ENCODE measurements at places on chromosomes 2 and 18. TPM values are rescaled to one million over a fixed set of nuclear protein-coding genes. Genes with fewer than 3 reads are reported as not detected.

TMEM37 gene
- 0.13 TPM for polyA plus RNA-seq

CFC1 gene
- not detected for polyA plus RNA-seq

CELF4 gene
- polyA plus RNA-seq, result 0.26 TPM

LOXHD1 gene
- polyA plus RNA-seq, result not detected

SLC9A2 gene
- not detected for polyA plus RNA-seq

RAMP1 gene
- polyA plus RNA-seq, result 21.2 TPM

BCS1L gene
- polyA plus RNA-seq, result 59.8 TPM

HRH4 gene
- not detected for polyA plus RNA-seq

ARL4C gene
- polyA plus RNA-seq, result 24.0 TPM

SRD5A2 gene
- polyA plus RNA-seq, result not detected

PPIG gene
- polyA plus RNA-seq, result 10.3 TPM

RAB31 gene
- 22.4 TPM for polyA plus RNA-seq

AKAIN1 gene
- polyA plus RNA-seq, result not detected

DNA sequence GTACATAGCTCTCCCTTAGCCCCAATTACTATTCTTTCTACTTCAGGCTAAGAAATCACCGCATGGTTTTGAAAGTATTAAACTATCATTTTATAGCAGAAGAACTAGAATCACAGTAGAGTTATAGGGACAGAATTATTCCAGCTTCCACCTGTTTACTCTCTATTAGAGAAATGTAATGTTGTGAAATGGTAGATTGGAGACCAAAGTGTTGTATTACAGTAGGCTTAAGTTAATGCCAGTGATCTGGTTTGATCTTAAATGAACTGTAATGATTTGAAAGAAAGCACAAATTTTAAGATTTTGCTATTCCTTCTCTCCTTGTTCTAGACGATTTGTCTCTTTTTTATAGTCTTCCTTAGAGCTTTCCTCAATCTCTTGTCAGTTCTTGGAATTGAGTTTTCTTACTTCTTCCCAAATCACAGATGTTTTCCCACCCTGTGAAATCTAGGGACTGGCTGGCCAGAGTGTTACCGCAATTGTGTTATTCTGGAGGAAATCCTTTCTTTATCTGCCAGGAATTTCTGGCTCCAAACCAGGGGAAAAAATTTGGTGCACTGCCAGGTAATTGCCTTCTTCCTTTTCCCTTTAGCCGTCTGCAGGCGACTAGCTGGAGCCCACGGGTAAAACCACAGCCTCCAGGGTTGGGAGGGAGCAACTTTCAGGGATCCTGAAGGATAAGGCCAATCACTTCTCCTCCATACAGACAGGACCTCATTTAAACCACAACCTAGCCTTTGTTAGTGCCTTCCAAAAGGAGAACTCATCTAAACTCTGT, 51.7 kb downstream of the NOP58 start:
- H3K4me3 ChIP-seq, result peak overlapping the region; percentile 14
- H3K27ac ChIP-seq, result peak overlapping the region; percentile 64
- H3K27me3 ChIP-seq, result no peaks in the 10 kb centered on the region
- 0 out of 2 replicates have a peak, but pooled peaks cover 11% of the 10 kb centered on the region for H3K4me1 ChIP-seq

- no peak for DNase-seq
- no peak overlapping the region for H3K4me3 ChIP-seq
- H3K36me3 ChIP-seq, result no peaks in the 10 kb centered on the region
- H3K27me3 ChIP-seq, result no peaks in the 10 kb centered on the region
- no peak overlapping the region for H3K27ac ChIP-seq
These were observed 742.4 kb downstream of the SATB2 start for GRCh38 chr2:198715302-198715835.

DNA sequence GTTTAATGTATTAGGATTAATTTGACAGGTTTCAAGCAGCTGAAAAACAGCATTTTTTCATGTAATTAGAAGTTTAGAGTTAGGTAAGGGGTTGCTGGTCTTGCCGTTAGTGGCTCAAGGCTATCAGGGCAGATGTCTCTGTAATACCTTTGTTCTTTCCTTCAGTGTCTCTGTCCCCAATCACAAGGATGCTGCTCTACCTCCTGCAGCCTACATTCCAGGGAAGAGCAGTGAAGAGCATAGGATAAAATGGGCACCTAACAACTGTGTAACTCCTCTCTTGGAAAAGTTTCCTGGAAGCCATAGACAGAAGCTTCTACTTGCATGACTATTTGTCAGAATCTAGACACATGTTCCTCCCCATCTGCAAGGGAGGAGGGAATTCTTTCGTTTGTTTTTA, 9.4 kb upstream of the SERPINB7 start:
- no peak overlapping the region for H3K27ac ChIP-seq
- H3K4me1 ChIP-seq, result 0 out of 2 replicates have a peak, but pooled peaks cover 4% of the 10 kb centered on the region
- no peak for DNase-seq
- no peaks in the 10 kb centered on the region for H3K36me3 ChIP-seq
- no peak overlapping the region for H3K4me3 ChIP-seq

GRCh38 chr18:67261931-67262552, 254.5 kb downstream of the DSEL start:
- H3K27me3 ChIP-seq, result no peaks in the 10 kb centered on the region
- H3K4me3 ChIP-seq, result no peak overlapping the region
- no peak overlapping the region for H3K27ac ChIP-seq

- H3K4me3 ChIP-seq, result no peak overlapping the region
- no peak overlapping the region for H3K27ac ChIP-seq
- no peak for DNase-seq
- H3K4me1 ChIP-seq, result no peaks in the 10 kb centered on the region
- no peaks in the 10 kb centered on the region for H3K27me3 ChIP-seq
These were observed 23.7 kb upstream of the PTPN4 start for GRCh38 chr2:119736021-119736420.

DNA sequence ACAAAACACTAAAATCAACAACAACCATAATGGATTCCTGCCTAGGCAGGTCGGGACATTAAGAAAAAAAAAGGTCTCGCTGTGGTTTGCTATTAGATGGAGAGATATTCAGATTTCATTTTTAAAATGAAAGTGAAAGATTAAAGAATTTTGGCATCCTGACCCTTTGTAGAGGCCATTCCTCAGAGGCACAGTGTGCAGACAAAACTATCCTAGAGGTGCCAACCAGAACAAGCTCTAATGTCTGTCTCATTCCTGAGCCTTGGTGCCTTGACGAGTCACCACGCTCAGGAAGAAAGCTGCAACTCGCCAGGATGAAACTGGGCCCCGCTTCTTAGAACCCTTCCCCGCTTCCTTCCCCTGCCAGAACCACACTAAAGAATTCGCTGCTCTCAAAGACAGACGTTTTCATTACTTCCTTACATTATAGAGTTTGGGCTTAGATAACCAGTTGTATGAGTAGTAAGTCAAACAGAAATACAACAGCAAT, 156.0 kb downstream of the TGIF1 start:
- DNase-seq, result no peak
- peaks cover 3% of the 10 kb centered on the region for H3K36me3 ChIP-seq
- H3K4me1 ChIP-seq, result peaks cover 30% of the 10 kb centered on the region

- no peak overlapping the region for H3K4me3 ChIP-seq
- DNase-seq, result no peak
- peaks cover 2% of the 10 kb centered on the region for H3K4me1 ChIP-seq
- no peaks in the 10 kb centered on the region for H3K36me3 ChIP-seq
- H3K27ac ChIP-seq, result no peak overlapping the region
- no peaks in the 10 kb centered on the region for H3K27me3 ChIP-seq
These were observed 112.5 kb downstream of the ATL2 start for GRCh38 chr2:38264396-38265221.

GRCh38 chr2:437756-438393, 150.0 kb upstream of the ALKAL2 start:
- no peak overlapping the region for H3K27ac ChIP-seq
- H3K4me3 ChIP-seq, result no peak overlapping the region
- H3K36me3 ChIP-seq, result no peaks in the 10 kb centered on the region

GRCh38 chr18:55990186-55990585, 402.2 kb upstream of the TCF4 start:
- H3K27ac ChIP-seq, result no peak overlapping the region
- no peak for DNase-seq
- H3K36me3 ChIP-seq, result no peaks in the 10 kb centered on the region
- H3K4me3 ChIP-seq, result no peak overlapping the region
- no peaks in the 10 kb centered on the region for H3K4me1 ChIP-seq
- no peaks in the 10 kb centered on the region for H3K27me3 ChIP-seq

DNA sequence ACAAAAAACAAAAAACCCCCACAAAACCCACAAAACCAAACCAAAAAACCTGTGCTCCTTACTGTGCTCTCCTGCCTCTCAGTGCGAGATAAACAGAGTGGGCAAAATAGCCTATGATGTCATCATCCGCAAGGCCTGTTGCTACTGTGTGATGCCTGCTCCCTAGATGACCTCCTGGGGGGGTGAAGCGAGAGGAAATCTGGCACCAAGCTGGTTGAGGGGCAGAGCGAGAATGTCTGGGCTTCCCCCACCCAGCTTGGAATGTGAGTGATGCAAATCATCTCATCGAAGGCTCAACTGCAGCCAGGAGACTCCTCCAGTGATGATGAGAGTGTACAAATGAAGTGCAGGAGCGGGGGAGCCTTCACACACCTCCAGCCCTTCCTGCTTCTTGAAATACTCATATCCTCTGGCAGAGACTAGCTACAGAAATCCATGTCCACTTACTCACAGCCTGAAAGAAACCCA, 57.7 kb upstream of the MAP4K3 start:
- no peak overlapping the region for H3K4me3 ChIP-seq
- no peak for DNase-seq
- H3K4me1 ChIP-seq, result no peaks in the 10 kb centered on the region
- peak overlapping the region; percentile 37 for H3K27ac ChIP-seq

GRCh38 chr2:182973441-182974352, 64.6 kb downstream of the NCKAP1 start:
- no peaks in the 10 kb centered on the region for H3K27me3 ChIP-seq
- H3K4me1 ChIP-seq, result no peaks in the 10 kb centered on the region
- H3K4me3 ChIP-seq, result no peak overlapping the region
- DNase-seq, result no peak
- peaks cover 75% of the 10 kb centered on the region for H3K36me3 ChIP-seq

- H3K36me3 ChIP-seq, result no peaks in the 10 kb centered on the region
- H3K4me1 ChIP-seq, result peaks cover 3% of the 10 kb centered on the region
- no peak overlapping the region for H3K27ac ChIP-seq
- no peak for DNase-seq
- no peak overlapping the region for H3K4me3 ChIP-seq
- H3K27me3 ChIP-seq, result no peaks in the 10 kb centered on the region
These were observed 277.0 kb upstream of the HNRNPA3 start for GRCh38 chr2:176935543-176936102.

GRCh38 chr2:102502576-102502975, 29.6 kb downstream of the SLC9A4 start:
- no peaks in the 10 kb centered on the region for H3K27me3 ChIP-seq
- no peaks in the 10 kb centered on the region for H3K4me1 ChIP-seq
- no peak for DNase-seq
- no peak overlapping the region for H3K4me3 ChIP-seq
- no peak overlapping the region for H3K27ac ChIP-seq

DNA sequence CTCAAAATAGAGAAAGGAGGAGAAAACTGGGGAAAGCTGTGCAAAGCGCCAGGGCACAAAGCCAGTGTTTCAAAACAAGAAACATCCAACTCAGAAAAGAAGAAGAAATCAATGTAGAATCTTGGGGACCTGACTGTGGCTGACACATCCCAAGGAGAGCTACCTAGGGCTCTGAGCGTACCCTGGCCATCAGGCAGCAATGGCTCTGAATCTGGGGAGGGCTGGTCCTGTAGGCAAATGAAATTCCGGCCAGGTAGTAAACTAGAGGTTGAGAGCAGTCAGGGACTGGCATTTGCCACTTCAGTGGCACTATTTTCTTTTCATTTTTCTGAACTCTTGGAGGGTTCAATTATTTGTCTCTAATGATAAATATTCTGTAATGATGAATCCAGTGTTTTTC, 525.8 kb downstream of the STK39 start:
- H3K27ac ChIP-seq, result no peak overlapping the region
- H3K36me3 ChIP-seq, result no peaks in the 10 kb centered on the region
- H3K27me3 ChIP-seq, result no peaks in the 10 kb centered on the region
- peaks cover 2% of the 10 kb centered on the region for H3K4me1 ChIP-seq
- no peak overlapping the region for H3K4me3 ChIP-seq
- no peak for DNase-seq

GRCh38 chr2:112277596-112278220, 2.3 kb downstream of the ZC3H6 start:
- H3K4me1 ChIP-seq, result no peaks in the 10 kb centered on the region
- H3K4me3 ChIP-seq, result no peak overlapping the region
- H3K36me3 ChIP-seq, result no peaks in the 10 kb centered on the region
- DNase-seq, result no peak
- H3K27me3 ChIP-seq, result no peaks in the 10 kb centered on the region

DNA sequence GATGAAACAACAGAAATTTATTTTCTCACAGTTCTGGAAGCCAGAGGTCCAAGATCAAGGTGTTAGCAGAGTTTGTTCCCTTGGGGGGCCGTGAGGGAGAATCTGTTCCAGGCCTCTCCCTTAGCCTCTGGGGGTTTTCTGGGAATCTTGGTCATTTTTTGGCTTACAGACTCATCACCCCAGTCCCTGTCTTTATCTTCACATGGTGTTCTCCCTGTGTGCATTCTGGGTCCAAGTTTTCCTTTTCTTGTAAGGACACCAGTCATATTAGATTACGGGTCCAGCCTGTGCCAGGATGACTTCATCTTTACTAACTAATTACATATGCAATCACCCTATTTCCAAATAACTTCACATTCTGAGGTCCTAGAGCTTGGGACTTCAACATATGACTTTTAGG, 292.5 kb upstream of the TRIB2 start:
- no peak overlapping the region for H3K27ac ChIP-seq
- no peak overlapping the region for H3K4me3 ChIP-seq

- H3K27ac ChIP-seq, result no peak overlapping the region
- H3K36me3 ChIP-seq, result no peaks in the 10 kb centered on the region
- no peak overlapping the region for H3K4me3 ChIP-seq
- 0 out of 2 replicates have a peak, but pooled peaks cover 7% of the 10 kb centered on the region for H3K4me1 ChIP-seq
These were observed 49.9 kb upstream of the SLC14A2 start for GRCh38 chr18:45565280-45565970.

DNA sequence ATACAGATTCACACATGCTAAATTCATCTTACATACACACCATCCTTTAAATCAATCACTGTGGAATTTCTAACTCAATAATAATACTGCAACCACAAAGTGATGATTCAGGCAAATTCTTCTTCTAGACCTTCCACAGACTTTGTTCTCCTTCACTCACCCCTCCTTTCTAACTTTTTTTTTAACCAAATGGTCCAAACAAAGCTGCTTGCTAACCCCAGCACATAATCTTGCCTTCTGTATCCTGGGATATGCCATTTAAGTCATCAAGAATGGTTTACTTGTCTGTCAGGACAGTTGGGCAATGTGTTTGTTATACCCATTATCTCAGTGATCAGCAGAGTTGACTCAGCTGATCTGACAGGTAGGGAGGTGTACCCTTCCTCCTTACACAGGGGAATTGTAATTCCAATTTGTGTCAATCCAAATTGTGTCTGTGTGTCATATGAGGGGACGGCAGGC, 10.0 kb downstream of the SLC40A1 start:
- no peak for DNase-seq
- H3K4me3 ChIP-seq, result no peak overlapping the region
- no peaks in the 10 kb centered on the region for H3K27me3 ChIP-seq

- no peaks in the 10 kb centered on the region for H3K36me3 ChIP-seq
- DNase-seq, result no peak
- 0 out of 2 replicates have a peak, but pooled peaks cover 4% of the 10 kb centered on the region for H3K4me1 ChIP-seq
- H3K4me3 ChIP-seq, result no peak overlapping the region
- no peaks in the 10 kb centered on the region for H3K27me3 ChIP-seq
These were observed 15.3 kb upstream of the CD28 start for GRCh38 chr2:203691149-203691548.

GRCh38 chr2:118837067-118837466, 10.4 kb downstream of the EN1 start:
- no peak for DNase-seq
- peaks cover 98% of the 10 kb centered on the region for H3K27me3 ChIP-seq
- H3K4me3 ChIP-seq, result no peak overlapping the region
- no peaks in the 10 kb centered on the region for H3K36me3 ChIP-seq
- H3K4me1 ChIP-seq, result no peaks in the 10 kb centered on the region
